ENCODE measurements at places on chromosomes 6 and 20.

GRCh38 chr6:30127238-30128093 is 8.5 kb upstream of the TRIM40 start:
- DNase-seq: no peak

DNA sequence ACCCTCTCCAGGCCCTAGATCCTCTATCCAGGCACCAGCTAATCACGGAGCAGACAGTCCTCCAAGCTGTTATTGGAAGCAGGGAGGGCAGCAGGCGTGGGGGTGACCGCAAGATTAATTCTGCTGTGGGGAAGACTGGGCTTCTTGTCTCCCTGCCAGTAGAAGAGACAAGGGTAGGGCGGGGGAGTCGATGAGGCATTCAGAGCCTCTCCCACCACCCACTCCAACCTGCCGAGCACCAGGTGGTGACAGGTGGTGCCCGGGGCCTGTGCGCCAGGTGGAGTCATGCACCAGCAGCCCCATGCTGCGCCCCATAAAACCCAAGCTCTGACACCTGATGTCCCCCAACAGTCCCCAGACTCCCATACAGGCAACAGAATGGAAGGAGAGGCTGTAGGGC is 89.6 kb downstream of the CDH22 start:
- DNase-seq: no peak

DNA sequence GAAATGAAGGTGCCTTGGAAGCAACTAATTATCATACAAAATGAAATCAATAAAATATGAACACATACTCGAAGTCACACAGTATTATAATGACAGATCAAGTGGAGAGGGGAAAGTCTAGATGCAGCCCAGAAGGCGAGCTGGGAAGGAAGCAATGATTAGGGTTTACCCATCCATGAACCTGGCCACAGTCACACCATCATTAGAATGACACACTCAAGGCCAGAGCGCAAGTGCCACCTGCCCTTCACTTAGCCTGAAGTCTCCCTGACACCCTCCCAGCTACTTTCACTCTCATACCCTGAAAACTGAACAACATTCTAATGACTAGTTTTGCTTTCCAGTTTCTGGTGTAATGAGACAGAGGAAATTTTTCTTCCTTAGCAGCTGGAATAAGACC is 302.8 kb upstream of the JARID2 start:
- DNase-seq: no peak

GRCh38 chr20:44979090-44979621 is 12.8 kb downstream of the STK4 start:
- peak; percentile 21 for DNase-seq

All from Daoy (cell line).